Spinal cord (tissue), 10 donors: ENCODE measurements at places on chromosomes 7 and 10. TPM values are rescaled to one million over a fixed set of nuclear protein-coding genes. Genes with fewer than 3 reads are reported as not detected.

- no peak overlapping the region for H3K27ac ChIP-seq
- peaks cover 3% of the 10 kb centered on the region for H3K4me1 ChIP-seq
- no peaks in the 10 kb centered on the region for H3K27me3 ChIP-seq
- no peak overlapping the region for H3K4me3 ChIP-seq
- DNase-seq, result no peak
These were observed 250.0 kb downstream of the BMPER start for GRCh38 chr7:34155220-34155908.

Gene JAKMIP3
- 4.5 TPM for total RNA-seq

DNA sequence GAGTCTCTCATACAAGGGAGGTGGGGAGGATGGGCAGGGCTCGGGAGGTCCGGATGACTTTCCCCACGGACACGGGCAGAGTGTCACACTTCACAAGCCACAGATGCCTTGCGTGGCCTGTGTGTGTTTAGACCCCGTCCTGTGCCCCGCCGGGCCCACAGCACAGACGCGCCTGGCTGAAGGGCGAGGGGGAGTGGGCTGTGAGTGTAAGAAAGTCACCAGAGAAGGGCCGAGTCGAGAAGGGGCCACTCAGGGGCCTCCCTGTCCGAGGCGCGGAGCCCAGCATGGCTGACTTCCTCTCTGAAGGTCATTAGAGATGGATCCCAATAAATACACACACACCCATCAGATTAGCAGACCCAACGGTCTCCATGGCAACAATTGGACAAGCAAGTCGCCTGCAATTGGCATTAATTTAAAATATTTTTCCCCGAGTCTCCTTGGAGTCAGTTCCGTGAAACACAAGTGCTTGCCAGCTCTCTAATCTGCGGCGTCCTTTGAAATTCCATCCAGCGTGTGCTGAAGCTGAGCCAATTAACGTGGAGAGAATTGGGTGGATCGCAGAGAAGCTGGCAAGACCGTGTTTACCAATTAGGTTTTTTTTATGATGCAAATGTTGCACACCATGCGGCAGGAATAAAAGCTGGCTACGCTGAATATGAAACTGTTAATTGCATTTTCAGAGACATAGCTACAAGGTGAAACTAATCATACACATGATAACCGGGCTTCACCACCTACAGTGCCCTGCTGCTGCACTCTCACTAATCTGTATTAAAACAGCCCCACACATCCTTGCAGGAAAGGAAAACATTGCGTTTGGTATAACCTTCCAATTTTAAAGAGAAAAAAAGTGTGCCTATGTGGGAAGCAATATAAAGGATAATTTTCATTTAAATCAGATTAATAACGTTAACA is 571.2 kb downstream of the PTPRN2 start:
- H3K36me3 ChIP-seq, result peaks cover 6% of the 10 kb centered on the region
- H3K4me3 ChIP-seq, result no peak overlapping the region
- peak; percentile 79 for DNase-seq
- H3K4me1 ChIP-seq, result peaks cover 49% of the 10 kb centered on the region
- H3K27me3 ChIP-seq, result no peaks in the 10 kb centered on the region

- H3K4me1 ChIP-seq, result no peaks in the 10 kb centered on the region
- no peak for DNase-seq
- H3K27me3 ChIP-seq, result no peaks in the 10 kb centered on the region
- H3K27ac ChIP-seq, result no peak overlapping the region
- no peaks in the 10 kb centered on the region for H3K36me3 ChIP-seq
These were observed 1208.0 kb downstream of the SORCS1 start for GRCh38 chr10:105956550-105956949.

Gene PON1
- 0.61 TPM for total RNA-seq

Gene C7orf57
- 7.9 TPM for total RNA-seq

GRCh38 chr7:73433924-73434700 is 534 bp downstream of the FZD9 start:
- H3K27me3 ChIP-seq, result no peaks in the 10 kb centered on the region
- H3K36me3 ChIP-seq, result peaks cover 13% of the 10 kb centered on the region
- DNase-seq, result no peak
- no peak overlapping the region for H3K27ac ChIP-seq

GRCh38 chr7:139623518-139623917 is 100.0 kb downstream of the CLEC2L start:
- H3K4me1 ChIP-seq, result no peaks in the 10 kb centered on the region
- H3K4me3 ChIP-seq, result no peak overlapping the region
- H3K36me3 ChIP-seq, result peaks cover 67% of the 10 kb centered on the region
- no peak overlapping the region for H3K27ac ChIP-seq
- H3K27me3 ChIP-seq, result no peaks in the 10 kb centered on the region
- DNase-seq, result no peak
